NCI-H524 (cell line): ENCODE measurements at places on chromosomes 1 and 21.

GRCh38 chr1:214708321-214708955, 105.4 kb downstream of the CENPF start:
- no peak for DNase-seq

- no peak for DNase-seq
These were observed 81.0 kb downstream of the PAX7 start for GRCh38 chr1:18711536-18712251.

- DNase-seq, result peak; percentile 11
These were observed 230.2 kb downstream of the PRDM2 start for GRCh38 chr1:13930151-13930550.

- DNase-seq, result peak; percentile 43
These were observed 1.1 kb downstream of the SRM start for GRCh38 chr1:11058595-11059154.

DNA sequence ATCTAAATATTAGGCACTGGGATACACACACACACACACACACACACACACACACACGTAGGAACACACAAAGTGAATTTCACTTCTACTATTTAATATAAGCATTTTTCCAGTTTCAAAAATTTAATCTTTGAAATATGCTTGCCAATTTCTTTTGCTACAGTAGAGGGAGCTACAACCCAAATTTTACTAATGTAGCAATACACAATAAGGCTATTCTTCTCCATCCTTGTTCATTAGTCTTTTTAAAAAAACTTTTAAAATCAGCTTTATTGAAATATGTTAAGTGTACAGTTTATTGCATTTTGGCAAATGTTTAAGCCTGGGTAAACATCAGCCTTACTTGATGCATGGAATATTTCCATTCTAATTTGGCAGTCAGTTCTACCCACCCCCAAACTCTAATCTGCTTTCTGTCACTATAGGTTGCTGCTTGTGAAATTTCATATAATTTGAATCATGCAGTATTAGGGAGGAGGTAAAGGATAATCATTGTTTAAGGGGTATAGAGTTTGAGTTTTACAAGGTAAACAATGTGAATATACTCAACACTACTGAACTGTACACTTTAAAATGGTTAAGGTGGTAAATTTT, 93.0 kb upstream of the TENT5C start:
- no peak for DNase-seq

DNA sequence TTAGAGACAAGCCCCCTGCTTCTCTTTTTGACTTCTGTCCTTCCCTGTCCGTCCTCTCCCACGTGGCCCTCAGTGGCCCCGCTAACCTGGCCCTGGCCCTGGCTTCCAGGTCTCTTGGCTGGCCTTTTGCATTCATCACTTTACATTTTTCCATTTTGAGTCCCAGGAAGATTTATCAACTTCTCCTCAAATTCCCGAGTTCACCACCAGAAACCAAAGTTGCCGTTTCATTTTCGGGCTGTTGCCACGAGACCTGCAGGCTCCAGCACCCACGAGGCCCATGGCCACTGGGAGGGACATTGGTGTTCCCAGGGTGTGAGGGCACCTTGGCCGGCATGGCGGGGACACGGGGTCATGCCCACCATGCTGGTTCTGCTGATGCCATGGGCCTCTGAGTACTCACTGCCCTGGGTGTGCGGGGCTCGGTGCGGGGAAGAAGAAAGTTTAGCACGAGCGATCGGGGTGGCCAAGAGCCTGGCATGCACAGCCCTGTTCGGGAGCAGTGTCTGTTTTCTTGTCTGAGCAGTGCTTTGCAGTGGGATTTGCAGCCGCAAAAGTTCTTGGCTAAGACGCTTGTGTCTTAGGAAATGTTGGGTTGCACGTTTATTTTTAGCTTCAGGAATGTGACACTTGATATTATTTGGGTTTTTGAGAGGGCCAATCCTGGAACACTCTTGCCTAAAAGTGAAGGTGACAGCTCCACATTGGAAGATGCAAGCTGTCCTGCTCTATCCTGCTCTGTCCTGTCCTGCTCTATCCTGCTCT, 40.4 kb upstream of the ADARB1 start:
- no peak for DNase-seq

DNA sequence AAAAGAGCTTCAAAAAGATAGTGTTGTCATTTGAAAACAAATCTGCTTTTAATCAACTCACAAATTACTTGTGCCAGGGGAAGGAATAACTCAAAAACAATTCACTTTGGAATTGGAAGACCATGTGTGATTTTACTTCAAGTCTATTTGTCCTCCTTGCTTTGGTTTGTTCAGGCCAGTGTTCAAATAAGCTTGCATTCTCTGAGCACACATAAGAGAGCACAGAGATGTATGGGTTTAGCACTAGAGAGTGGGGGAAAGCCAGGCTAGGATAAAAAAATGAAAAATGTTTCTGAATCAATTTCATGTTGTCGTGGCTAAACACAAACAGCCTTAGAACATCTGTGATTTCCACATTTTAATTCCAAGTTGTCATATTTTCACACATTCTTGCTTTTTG, 325.7 kb upstream of the LYPLAL1 start:
- DNase-seq, result no peak

GRCh38 chr1:15089258-15089992, 64.1 kb upstream of the TMEM51 start:
- DNase-seq, result no peak

- DNase-seq, result no peak
These were observed 7.9 kb downstream of the RXRG start for GRCh38 chr1:165436994-165437393.

- no peak for DNase-seq
These were observed at the start of gene IFI16 for GRCh38 chr1:159009704-159010361. Gene IFI16, plus strand, starts transcription at chr1:159009907. Its CDS starts 4,774 bp downstream, at chr1:159014681.

DNA sequence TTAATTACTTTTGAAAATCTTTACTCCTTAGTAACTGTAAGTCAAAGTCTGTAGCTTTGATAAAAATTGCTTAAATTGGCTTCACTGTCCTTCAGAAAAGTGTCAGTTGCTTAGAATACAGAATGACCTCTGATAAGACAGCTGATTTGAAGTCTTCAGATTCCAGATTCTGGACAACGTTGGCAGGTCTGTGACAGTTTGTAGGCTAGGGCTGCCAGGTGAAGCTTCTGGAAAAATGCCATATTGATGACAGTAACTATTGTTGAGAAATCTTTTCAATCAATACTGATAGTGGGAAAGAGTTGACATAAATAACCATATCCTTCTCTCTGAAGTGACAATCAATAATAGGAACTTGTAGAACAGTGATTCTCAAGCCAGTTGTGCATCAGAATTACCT, 41.3 kb downstream of the RPAP2 start:
- no peak for DNase-seq

GRCh38 chr1:166418344-166418933, 251.6 kb upstream of the FAM78B start:
- DNase-seq, result no peak

DNA sequence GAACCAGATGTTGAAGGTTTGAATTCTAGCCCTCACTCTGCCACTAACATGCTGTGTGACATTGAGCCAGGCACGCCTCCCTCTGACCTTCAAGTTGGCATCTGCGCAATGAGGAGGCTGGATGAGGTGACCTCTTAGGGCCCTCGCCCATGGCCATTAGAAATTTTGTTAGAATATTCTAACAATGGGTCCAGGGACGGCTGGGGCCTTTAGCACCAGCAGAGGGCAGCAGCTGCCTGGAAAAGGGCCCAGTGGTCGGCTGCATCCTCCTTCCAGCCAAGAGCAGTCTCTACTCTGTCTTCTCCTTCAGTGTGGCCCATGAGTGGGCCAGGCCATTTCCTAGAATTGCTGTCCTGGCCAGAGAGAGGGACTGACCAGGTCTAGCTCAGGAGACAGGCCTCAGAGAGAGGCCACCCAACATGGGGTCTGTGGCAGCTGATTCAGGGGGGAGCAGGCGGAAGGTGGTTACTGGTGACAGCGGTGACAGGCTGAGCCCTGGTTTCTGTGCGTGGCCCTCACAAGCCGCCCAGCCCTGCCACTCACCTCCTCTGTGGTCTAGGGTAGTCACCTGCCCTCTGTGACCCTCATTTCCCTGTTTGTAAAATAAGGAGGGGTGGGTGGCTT, 101.3 kb upstream of the ACTL8 start:
- DNase-seq, result peak; percentile 44

DNA sequence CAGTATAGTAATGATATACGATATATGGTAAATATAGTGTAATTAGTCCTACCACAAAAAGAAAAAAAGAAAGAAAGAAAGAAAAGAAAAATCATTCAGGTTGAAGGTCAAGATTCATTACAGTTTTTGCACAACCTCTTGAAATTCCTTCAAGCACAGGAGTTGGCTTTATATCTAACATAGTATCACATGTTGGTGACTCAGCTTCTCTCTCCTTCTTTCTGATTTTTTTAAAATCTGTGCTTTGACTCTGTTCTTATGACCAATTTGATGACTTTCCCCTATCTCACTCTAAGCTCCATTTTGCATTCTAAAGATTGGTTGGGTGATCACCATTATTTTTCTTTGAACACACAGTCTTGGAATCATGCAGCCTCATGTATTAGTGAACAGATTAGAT, 148.2 kb upstream of the COL11A1 start:
- no peak for DNase-seq

GRCh38 chr21:41241341-41241740, 73.4 kb downstream of the BACE2 start:
- no peak for DNase-seq

DNA sequence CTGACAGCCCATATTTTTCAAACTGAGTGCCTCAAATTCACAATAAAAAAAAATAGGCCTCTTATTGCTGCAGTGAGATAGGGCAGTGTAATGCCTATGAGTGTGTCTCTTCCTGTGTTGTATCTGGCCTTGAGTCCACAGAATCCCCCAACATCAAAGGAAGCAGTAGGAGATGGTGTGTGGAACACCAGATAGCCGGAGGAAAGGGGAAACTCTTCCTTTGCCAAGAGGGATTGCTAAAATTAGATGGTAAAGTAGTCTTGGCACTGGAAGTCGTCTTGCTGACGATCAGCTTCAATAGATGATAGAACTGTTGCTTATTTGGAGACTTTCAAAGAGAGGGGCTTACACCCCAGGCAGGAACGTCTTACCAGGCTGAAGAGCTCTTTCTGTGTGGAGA, 51.8 kb downstream of the RUNX1 start:
- no peak for DNase-seq

GRCh38 chr21:46160907-46161632, 5.7 kb upstream of the FTCD start:
- peak; percentile 38 for DNase-seq

- no peak for DNase-seq
These were observed 808.6 kb upstream of the ADGRL4 start for GRCh38 chr1:79815115-79815514.

DNA sequence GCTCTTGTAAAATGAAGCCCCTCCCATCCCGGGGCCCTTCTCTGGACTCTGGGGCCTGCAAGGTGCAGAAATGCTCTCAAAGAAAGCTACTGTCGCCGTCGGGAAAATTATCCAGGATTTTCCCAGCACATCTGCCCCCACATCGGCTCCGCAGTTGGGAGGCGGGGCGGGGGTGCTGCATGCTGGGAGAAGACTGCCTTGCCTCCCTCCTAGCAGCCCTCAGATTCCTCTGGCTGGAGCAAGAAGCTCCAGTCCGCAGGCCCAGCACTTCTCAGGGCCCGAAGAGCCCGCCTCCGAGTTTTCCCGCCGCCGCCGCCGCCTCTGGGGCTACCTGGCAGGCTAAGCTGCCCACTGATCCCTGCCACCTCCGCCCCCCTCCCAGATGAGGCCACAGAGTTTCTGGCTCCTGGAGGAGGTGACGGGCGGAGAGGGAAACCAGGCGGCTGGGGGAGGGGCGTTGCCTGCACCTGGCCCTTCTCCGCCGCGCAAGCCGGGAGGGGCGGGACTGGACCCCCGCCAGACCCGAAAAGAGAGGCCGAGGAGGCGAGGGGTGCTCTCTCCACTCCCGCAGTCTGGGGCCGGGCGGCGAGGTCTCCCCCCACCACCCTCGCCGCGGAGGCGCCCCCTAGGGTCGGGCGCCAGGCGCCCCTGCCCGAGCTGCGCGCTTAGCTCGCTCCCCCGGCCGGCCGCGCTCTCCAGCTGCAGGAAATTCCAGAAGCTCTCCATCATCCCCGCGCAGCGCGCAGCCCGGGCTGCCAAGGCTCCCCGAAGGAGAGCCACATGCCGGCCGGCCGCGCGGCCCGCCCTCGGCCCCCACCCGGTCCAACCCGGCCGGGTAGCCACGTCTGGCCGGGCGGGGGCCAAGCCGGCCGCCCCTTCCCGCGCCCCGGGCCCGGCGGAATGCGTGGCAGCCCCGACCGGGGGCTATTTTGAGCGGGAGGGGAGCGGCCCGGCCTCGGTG, 28.8 kb downstream of the AHDC1 start:
- no peak for DNase-seq

DNA sequence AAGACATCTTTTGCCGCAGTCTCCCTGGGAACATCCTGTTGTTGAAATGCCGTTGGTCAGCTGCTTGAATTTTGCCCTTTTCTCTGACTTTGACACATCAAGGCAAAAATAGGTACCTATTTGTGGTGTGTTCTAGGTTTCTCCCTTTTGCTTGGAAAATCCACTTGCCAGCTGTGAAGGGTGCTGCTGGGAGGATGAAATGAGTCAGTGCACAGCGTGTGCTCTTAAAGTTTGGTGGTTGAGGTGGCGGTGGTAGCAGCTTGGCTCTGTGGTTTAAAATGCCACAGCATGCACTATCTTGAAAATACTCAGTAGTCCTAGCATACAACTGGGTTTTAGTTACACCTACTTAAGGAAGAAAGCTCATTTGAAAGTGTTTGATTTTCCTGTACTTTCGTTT, 183.8 kb downstream of the DHRS3 start:
- no peak for DNase-seq

DNA sequence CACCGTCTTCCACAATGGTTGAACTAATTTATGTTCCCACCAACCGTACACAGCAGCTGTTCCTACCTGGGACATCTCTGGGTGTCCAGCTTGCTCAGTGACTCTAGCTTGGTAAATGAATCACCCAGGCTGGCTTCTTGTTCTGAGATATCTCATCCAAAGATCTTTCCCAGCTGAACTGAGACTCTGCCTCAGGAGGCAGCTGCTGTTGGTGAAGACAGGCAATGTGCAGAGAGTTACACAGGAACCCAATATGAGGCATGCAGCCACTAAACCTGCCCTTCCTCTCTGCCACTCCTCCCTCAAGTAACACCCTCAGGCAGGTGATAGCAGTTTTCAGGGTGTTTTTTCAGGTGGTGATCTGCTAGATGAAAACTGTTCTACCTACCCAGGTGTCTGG, 14.0 kb upstream of the FOXO6 start:
- DNase-seq, result no peak

- no peak for DNase-seq
These were observed 220.2 kb downstream of the DUSP10 start for GRCh38 chr1:221521686-221522085.
